ENCODE measurements at places on chromosomes 5 and 9. TPM values are rescaled to one million over a fixed set of nuclear protein-coding genes. Genes with fewer than 3 reads are reported as not detected.

PPP3R2 gene
- total RNA-seq: not detected

INVS gene
- 34.2 TPM for total RNA-seq

ZNF658 gene
- total RNA-seq: 6.1 TPM

NME5 gene
- total RNA-seq: 2.6 TPM

MIGA2 gene
- 30.7 TPM for total RNA-seq

GABRA6 gene
- total RNA-seq: not detected

LCN10 gene
- not detected for total RNA-seq

PCDHA7 gene
- total RNA-seq: 0.66 TPM

TAF11L10 gene
- total RNA-seq: not detected

BTNL3 gene
- not detected for total RNA-seq

AIF1L gene
- total RNA-seq: 3.1 TPM

DNAI1 gene
- 0.58 TPM for total RNA-seq

OSMR gene
- 73.0 TPM for total RNA-seq

IL31RA gene
- 3.3 TPM for total RNA-seq

PCBD2 gene
- total RNA-seq: 4.7 TPM

INSL6 gene
- not detected for total RNA-seq

CRB2 gene
- not detected for total RNA-seq

SH3GL2 gene
- total RNA-seq: 0.15 TPM

CA9 gene
- total RNA-seq: 2.3 TPM

ST6GALNAC4 gene
- total RNA-seq: 38.7 TPM

ZNF879 gene
- 4.9 TPM for total RNA-seq

PCDHA13 gene
- total RNA-seq: under 0.01 TPM

IER5L gene
- total RNA-seq: 118 TPM

ADCY2 gene
- total RNA-seq: 0.15 TPM

ANKRD20A1 gene
- total RNA-seq: 0.73 TPM

Measured in smooth muscle cell of trachea (primary cell).